Mesothelial cell of epicardium (in vitro differentiated cells): ENCODE measurements at places on chromosomes 3 and 15. TPM values are rescaled to one million over a fixed set of nuclear protein-coding genes. Genes with fewer than 3 reads are reported as not detected.

DNA sequence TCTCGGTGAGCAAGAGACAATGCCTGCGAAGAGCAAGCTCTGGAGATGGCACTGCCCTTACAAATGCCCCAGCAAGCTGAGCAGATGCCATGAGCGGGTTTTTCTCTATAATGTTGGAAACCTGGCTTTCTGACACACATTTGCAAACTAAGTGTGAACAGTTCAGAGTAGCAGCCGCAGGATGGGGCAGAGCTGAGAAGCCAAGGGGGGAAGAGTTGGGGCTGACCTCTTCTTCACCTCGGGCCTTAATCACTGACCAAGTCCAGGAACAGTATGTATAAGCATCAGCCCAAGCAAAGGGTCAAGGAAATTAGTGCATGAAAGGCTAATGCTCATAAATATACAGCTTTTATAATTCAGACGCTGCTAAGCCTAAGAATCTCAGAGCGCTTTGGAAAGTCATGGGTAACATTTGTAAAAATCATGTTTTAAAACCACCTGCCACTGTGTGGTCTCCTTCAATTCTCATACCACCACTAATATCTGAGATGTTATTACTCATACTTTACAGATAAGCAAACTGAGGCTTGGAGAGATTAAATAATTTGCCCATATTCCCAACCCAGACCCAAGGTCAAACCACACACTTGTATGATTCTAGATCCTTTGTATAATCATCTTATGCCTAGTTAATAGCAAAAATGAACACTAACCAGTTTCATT, 603.4 kb downstream of the FOXP1 start:
- DNase-seq: no peak
- no peaks in the 10 kb centered on the region for H3K27me3 ChIP-seq
- H3K4me1 ChIP-seq: peaks cover 63% of the 10 kb centered on the region
- H3K36me3 ChIP-seq: peaks cover 23% of the 10 kb centered on the region

- no peaks in the 10 kb centered on the region for H3K27me3 ChIP-seq
- no peak overlapping the region for H3K27ac ChIP-seq
- no peak for DNase-seq
- no peaks in the 10 kb centered on the region for H3K36me3 ChIP-seq
- no peak overlapping the region for H3K4me3 ChIP-seq
These were observed 97.8 kb upstream of the MEF2A start for GRCh38 chr15:99467853-99468464.

- H3K4me1 ChIP-seq: peaks cover 13% of the 10 kb centered on the region
- peaks cover 17% of the 10 kb centered on the region for H3K36me3 ChIP-seq
- H3K4me3 ChIP-seq: no peak overlapping the region
- no peak for DNase-seq
- H3K27me3 ChIP-seq: no peaks in the 10 kb centered on the region
- no peak overlapping the region for H3K27ac ChIP-seq
These were observed 25.5 kb downstream of the RLBP1 start for GRCh38 chr15:89195836-89196235.

DNA sequence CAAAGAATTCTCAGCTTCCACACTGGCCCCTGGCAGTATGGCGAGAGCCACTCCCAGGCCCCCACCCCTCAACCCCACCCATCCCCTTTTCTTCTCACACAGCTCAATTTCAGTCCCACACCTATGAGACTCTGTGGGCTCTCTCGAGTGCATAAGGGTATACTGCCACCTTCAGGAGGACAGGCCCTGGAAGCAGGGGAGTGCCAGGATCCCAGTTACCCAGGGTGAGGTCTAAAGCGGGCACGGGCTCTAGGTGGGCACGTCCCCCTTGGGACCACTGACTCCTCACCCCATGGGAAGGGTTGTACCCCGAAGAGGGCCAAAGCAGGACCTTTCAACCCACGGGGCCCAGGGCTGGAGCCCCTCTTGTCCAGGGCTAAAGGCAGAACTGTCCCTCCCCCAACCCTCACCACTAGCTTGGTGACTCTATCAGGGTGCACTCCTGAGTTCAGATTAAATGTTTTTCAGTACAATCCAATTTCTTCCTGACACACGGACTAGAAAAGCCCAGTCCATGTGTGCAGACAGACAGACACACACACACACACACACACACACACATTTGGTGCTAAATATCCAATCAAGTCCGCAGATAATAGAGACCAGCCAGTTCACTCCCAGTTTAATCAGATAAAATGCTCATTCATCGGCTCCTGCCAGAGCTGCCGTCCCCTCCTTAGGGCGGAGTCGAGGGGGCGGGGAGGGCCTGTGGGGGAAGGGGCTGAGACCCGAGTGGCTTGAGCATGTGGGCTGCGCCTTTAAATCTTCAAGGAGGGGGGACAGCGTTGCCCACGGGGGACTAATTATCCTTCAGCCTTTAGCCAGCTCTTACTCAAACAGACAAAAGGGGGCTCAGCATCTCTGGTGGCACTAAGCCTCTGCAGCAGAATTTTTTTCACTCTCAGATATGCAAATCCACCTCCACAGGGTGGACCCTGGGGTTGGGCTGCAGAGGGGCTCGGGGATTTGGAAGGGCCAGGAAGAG, 59.3 kb downstream of the CYP11A1 start:
- H3K27ac ChIP-seq: no peak overlapping the region
- peaks cover 58% of the 10 kb centered on the region for H3K4me1 ChIP-seq
- peaks cover 28% of the 10 kb centered on the region for H3K27me3 ChIP-seq
- no peak overlapping the region for H3K4me3 ChIP-seq
- DNase-seq: no peak

DNA sequence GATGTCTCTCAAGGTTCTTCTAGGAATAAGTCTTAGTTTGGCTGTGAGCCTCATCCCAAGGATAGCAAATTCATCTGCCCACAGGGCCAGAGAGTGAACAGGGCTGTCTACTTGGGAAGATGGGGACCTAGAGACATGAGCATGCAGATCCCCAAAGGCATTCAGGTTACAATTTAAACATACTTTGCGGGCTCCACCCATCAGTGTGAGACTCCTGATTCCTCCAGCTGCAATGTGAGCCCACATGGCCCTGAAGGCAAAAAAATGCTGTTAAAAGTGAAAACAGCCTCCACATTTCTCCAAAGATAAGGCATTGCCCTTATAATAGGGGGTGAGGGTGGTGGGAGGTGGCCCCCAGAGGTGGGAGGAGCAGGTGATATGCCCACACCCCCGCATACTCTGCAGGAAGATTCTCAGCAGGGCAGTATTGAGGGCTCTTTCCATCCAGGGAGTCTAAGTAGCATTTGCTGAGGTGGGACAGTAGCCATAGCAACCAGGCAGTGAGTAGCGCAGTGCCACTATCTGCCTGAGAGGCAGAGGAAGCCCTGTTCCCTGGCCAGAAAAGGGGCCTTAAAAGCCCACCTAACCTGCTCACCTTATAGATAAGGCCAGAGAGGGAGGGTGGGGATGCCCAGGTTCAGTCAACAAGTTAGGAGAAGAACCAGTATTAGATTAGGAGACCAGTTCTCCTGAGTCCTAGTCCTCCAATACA, 31.2 kb downstream of the TGM4 start:
- H3K4me3 ChIP-seq: no peak overlapping the region
- peaks cover 15% of the 10 kb centered on the region for H3K4me1 ChIP-seq
- H3K27ac ChIP-seq: no peak overlapping the region
- no peaks in the 10 kb centered on the region for H3K27me3 ChIP-seq

- H3K4me3 ChIP-seq: no peak overlapping the region
- H3K36me3 ChIP-seq: no peaks in the 10 kb centered on the region
- no peaks in the 10 kb centered on the region for H3K4me1 ChIP-seq
- peaks cover 45% of the 10 kb centered on the region for H3K27me3 ChIP-seq
- DNase-seq: no peak
These were observed 28.5 kb upstream of the CMSS1 start for GRCh38 chr3:99789011-99789721.

DNA sequence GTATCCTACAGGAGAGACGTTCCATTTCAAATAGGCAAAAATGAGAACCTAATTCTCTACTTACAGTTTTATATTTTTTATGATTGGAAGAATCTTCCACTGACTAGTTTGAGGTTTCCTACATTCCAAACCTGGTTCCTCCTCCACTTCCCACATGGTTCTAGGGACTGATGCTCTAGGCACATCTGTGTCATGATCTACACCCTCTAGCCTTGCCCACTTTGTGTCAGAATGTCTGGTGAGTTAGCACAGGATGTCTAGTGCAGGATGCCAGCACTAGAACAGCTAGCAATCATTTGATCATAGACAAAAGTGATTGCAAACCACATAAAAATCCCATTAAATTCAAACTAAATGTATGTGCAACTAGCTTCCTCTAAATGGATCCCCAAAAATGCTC, 26.7 kb upstream of the FILIP1L start:
- no peak for DNase-seq
- peaks cover 17% of the 10 kb centered on the region for H3K36me3 ChIP-seq
- H3K4me1 ChIP-seq: peaks cover 1% of the 10 kb centered on the region

- H3K27ac ChIP-seq: no peak overlapping the region
- DNase-seq: no peak
- peaks cover 17% of the 10 kb centered on the region for H3K4me1 ChIP-seq
- H3K36me3 ChIP-seq: peaks cover 33% of the 10 kb centered on the region
These were observed 3.7 kb downstream of the TMEM42 start for GRCh38 chr3:44865272-44866035.

DNA sequence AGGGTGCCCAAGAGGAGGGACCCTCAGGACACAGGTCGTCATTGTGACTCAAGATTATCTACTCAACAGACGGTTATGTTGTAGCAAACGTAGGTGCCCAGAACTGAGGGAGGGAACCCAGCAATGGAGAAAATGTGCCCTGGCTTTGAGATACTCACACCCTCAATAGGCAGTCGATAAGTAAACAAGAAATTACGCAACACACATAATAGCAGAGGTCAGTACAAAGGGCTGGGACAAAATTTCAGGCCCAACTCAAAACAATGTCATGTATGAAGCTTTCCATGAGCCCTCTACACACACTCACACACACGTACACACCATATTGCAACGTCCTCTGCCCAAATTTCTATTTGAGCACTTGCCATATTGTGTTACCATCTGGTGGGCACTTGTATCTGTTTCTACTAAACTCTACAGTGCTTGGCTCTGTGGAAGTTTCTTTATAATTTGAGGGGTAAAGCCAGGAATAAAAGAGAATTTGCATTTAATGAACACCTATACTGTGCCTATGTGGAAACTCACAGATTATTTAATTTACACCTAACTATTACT, 114.6 kb upstream of the TRIM42 start:
- no peaks in the 10 kb centered on the region for H3K27me3 ChIP-seq
- H3K4me1 ChIP-seq: no peaks in the 10 kb centered on the region
- H3K4me3 ChIP-seq: no peak overlapping the region

GRCh38 chr3:172174513-172175253, 135.3 kb downstream of the FNDC3B start:
- H3K27ac ChIP-seq: peak overlapping the region; percentile 39
- no peaks in the 10 kb centered on the region for H3K27me3 ChIP-seq
- DNase-seq: no peak
- H3K4me3 ChIP-seq: no peak overlapping the region
- H3K4me1 ChIP-seq: peaks cover 54% of the 10 kb centered on the region

The SLC6A1 gene
- not detected in 3 replicates for total RNA-seq

The GATA2 gene
- 53.2 to 60.4 TPM (median 54.3 TPM) in 3 replicates for total RNA-seq

The CCR2 gene
- not detected in 3 replicates for total RNA-seq

The HEMK1 gene
- 32.1 to 34.1 TPM (median 32.8 TPM) in 3 replicates for total RNA-seq
